ENCODE measurements at places on chromosomes 2 and 18. TPM values are rescaled to one million over a fixed set of nuclear protein-coding genes. Genes with fewer than 3 reads are reported as not detected.

SH3BP4 gene
- 15.5 TPM for total RNA-seq

CDH7 gene
- 8.5 TPM for total RNA-seq

PRKD3 gene
- 19.3 TPM for total RNA-seq

CDK15 gene
- total RNA-seq: not detected

MITD1 gene
- 19.7 TPM for total RNA-seq

EML6 gene
- total RNA-seq: 27.8 TPM

All from dorsolateral prefrontal cortex (tissue), 122 donors.